ENCODE measurements at places on chromosomes 13 and 19.

DNA sequence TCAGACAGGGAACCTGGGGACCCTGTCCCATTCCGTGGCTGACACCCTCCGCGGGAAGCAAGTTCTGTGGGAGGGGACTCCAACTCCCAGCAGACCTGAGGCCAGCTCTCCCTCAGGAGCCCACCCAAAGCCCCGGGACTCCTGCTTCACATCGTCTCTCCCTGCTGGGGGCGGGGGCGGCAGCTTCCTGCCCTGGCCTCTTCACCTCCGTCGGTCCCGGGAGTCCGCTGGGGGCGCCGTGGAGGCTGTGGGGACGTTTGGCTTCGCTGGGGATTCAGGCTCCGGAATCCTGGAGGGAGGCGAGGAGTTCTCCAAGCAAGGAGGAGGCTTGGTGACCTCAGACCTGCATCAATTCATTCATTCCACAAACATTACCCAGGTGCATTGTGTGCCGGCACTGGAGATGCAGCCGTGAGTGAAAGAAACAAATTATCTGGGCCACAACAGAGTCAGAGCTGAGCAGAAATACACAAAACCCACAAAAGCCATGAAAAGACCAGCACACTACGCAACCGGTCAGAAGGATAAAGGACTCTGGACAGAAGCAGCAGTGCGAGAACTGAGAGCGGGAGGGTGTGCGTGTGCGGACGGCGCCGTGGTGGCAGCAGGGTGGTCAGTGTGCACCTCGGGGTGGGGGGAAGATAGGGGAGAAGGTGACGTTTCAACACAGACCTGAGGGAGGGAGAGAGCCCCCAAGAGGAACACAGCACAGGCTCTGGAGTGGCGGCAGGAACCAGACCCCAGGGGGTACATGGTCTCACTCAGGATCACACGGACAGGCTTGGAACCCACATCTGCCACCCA lies 19.0 kb downstream of the EPS8L1 start:
- DNase-seq: no peak

DNA sequence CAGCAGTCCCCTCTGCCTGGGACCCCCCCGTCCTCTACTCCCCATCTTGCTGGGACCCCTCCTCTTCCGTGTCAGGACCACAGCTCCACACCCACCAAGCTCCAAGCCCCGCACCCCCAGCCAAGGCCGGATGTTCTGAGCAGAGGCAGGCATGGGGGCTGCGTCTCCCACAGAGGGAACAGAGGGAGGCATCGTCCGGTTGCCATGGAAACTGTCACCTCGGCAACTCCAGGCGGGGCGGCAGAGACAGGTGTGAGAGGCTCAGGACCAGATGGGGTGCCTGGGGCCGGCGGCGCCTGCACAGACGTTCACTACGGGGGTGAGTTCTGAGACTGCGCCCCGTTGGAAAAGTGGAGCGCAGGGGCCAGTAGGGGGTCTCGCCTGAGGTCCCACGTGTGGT lies 5.4 kb downstream of the RNU6-9 start:
- peak; percentile 74 for DNase-seq

DNA sequence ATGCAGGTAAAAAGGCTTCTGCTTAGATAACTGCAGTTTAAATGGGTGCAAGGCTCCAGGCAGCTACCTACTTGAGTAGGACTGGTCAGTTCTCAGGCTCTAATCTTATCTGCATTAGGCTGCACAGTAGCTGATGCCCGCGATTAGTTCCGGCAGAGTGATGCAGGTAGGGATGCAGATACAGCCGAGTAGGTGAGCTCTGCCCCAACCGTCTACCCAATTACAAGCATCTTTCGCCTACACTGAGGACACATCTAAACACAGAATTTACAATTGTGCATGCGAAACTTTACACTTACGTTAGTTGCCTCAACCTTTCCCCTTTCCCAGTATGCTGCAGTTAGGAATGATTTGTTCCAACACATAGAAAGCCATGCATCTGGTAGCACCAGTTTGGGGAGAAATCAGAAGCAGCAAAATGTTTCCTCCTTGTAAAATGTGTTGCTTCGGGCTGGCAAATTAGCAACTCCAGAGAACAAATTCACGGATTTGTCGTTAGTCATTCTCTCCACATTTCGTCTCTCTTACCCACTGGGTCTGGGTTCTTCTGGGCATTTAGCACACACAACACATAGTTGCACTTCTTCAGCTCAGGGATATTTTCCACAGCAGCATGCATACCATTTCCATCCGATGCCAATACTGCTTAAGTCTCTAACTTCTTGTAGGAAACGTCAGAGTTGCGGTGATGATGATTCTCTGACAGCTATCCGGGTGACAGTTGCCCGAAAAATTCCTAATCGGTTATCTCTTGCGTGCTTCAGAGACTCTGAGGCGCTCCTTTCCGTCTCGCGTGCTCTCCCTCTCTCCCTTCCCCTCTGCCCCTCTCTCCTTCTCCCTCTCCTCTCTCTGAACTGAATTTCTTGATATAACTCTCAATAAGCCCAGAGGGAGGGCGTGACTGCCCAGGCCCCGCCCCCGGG lies at the start of gene PCDH9:
Gene PCDH9, minus strand, starts transcription at position 856 of the 923 bp plus-strand sequence. CDS start 1,896 bp downstream, outside the sequence.
- DNase-seq: no peak

- no peak for DNase-seq
Observed at GRCh38 chr13:91168386-91168711, 179.1 kb upstream of the MIR17HG start.

DNA sequence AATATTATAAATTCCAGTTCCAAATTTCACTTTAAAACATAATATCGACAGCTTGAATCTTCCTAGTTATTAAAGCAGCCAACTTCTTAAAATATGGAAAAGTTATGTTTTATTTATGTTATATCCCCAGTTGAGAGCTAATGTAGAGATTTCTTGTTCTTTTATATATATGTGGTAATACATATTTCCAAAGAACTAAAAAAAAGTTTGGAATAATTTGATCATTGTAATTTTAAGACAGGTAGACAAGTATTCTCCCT lies 781 bp upstream of the TBC1D4 start:
- no peak for DNase-seq

DNA sequence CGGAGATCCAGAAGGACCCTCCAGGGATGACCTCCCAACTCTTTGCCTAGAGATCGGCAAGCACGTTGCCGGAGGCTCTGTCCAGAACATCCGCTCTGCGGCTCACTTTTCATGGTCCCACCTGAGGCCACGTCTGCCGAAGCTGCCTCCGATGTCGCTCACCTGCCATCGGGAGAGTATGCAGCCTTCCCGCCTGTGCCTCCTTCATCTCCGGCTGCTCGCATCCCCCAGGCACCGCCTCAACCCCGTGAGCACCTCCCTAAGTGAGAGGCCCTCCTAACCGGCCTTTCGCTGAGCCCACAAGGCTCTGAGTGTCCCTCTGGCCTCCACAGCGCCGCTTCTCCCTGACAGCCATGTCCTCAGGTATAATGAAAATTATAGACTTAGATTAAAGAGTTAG lies 275.1 kb downstream of the EFNB2 start:
- DNase-seq: no peak

- no peak for DNase-seq
Observed at GRCh38 chr19:7622933-7623685, 6.2 kb downstream of the XAB2 start.

DNA sequence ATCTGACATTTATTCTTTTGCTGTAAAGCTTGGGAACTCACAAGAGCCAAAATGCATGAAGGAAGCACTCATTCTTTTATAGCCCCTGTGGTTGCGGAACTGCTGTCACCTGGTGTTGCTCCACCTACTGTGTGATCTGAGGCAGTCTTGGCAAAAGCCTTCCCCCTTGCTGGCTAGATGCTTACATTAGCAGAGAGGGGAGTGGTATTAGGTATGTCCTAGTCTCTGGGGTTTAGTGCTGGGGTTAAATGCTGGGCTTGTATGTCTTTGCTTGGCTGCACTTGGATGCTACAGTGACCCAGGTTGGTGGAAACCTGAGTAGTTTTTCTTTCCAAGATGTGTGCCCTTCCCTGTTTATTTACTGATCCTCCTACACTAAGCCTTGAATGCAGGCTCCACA lies 99.3 kb downstream of the WDFY2 start:
- DNase-seq: no peak

GRCh38 chr19:20153281-20153680 lies 13.7 kb upstream of the ZNF486 start:
- no peak for DNase-seq

DNA sequence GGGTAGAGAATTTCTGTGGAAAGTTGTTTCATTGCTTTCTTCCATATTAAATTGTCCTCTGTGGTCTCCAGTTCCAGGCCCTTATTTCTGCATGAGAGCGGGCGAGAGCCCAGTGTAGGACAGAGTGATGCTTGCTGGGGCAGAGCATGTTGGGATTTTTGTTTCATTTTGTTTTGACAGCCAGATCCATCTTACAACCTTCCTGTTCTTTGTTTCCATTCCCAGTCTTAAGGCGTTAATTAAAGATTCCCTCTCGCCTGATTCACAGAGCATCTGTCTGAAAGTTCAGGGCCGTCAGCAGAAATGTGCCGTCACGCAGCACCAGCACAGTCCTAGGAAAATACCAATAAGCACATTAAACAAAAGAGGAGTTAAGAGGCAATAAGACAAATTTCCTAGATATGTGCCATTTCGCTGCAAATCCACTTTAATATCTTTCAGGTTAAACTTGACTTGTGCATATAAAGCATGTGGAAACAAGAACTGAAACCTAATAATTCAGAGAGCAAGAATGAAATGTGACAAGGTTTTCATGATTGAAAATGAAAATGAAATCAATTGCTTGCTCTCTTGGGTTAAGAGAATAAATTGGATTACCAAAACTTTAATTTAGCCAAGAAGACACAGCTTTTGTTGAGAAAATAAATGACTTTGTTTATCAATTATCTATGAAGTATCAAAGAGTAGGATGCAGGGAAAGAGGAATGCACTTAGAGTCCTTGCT lies 210.7 kb upstream of the SLC10A2 start:
- DNase-seq: no peak

- DNase-seq: no peak
Observed at GRCh38 chr19:19595171-19595701, 23.3 kb downstream of the PBX4 start.

DNA sequence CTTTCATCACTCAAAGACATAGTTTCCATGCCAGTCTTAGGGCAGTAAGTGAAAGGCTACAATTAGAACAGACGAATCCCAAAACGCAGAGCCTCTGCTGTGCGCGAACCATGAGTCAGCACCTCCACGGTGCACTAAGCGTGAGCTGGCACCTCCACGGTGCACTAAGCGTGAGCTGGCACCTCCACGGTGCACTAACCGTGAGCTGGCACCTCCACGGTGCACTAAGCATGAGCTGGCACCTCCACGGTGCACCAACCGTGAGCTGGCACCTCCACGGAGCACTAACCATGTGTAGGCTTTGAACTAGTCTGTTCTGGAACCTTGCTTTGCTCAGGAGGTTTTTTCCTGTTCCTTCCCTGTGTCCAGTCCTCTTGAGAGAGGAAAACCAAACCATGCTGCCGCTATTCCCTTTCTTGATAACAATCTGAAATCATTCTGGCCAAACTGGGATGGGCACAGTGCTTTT lies 120.6 kb downstream of the IRS2 start:
- no peak for DNase-seq

DNA sequence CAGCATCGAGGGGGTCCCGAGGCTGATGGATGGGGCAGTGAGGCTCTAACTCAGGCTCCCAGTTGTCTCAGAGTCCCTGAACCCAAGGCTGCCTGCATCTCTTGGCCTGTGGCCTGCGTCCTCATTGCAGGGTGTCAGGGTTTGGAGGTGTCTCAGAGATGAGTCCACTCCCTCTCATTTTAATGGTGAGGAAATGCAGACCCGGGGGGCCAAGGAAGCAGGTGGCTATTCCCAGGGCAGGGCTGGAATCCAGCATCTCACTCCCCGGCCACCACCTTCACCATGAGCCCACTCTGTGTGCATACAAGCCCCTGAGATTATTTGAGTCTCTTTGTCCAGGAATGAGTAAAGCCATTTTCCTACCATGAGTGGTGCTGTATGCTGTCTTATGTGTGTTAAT lies 21.4 kb downstream of the TEX29 start:
- no peak for DNase-seq

- no peak for DNase-seq
Observed at GRCh38 chr19:7130043-7130442, 60.5 kb downstream of the ZNF557 start.

DNA sequence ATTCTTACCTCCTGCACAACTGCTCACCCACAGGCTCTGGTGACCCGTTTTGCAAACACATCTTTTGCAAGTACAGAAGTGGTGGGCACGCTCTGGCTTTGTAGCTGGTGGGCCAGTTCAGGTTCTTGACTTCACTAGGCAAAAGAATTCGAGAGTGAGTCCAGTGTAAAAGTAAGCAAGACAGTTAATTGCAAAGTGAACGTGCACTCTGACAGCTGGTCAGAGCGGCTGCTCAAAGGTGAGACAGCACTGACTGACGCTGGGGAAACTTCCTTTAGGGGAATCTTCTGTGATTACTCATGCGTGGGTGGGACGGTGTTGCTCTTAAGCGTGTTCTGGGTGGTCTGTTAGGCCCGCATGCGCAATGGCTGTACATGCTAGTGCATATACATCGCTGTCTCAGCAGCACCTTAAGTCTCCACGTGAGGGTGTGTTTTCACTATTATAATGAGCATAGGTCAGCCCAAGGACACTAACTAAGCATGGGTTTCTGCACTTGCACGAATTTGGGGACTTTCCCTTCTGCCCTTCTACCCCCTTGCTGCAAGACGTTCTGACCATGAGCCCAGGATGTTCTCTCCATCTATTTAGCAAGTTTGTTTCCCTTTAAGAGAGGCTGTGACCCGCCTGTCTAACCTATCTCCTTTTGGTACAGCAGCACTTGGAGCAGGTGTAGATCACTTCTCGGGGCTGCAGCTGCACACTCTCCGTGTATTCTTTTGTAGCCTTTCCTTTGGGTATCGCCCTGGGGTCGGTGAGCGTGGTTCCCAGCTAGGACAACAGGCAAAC lies 30.2 kb upstream of the CD33 start:
- no peak for DNase-seq

DNA sequence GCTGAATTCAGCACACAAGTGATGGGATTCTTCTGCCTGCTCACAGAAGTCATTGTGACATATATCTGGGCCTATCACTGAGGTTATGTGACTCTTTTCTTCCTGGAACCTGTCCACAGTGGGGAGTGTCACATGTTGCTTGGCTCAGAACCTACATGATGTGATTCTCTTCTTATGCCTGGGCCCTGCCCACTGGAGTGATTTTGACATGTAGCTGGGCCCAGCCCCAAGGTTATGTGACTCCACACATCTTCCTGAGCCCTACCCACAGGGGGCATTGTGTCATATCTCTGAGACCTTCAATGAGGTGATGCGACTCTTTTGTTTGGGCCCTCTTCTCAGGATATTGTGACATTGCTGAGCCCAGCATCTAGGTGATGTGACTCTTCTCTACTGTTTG lies 17.4 kb upstream of the ZNF429 start:
- no peak for DNase-seq

GRCh38 chr19:7292950-7293761 lies 1.1 kb downstream of the INSR start:
- DNase-seq: no peak

DNA sequence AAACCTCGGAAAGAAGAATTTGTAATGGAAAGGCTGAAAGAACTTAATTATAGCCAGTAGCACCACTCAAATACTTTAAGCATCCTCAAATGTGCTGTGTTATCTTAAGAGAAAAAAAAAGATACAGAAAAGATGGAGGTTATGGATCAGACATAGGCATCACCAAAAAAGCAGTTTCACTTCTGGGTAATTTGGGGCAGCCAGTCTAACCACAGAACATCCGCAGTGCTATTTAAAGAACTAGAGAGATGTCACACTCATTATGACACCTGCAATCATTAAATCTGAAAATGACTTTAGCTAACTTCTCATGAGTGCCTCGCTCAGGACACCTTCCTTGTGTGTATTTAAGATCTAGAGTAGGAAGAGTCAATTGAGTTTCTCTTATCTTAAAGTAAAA lies 211.8 kb downstream of the RBM26 start:
- DNase-seq: no peak
